ENCODE measurements at places on chromosomes 5 and 9. TPM values are rescaled to one million over a fixed set of nuclear protein-coding genes. Genes with fewer than 3 reads are reported as not detected.

DNA sequence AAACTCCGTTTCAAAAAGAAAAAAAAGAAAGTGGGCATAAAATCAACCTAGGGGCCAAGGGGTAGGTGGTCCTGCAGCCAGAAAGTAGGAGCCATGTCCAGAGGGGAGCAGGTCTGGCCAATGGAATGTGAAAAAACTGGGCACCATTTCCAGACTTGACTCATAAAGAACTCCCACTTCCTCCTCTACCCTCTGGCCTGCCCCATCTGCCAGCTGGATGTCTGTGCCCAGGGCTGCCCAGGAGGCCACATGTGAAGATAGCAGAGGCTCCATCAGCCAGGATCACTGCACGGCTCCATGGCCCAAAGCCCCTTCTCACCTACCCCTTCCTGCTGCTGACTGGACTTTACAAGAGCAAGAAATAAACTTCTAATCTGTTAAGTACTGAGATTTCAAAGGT lies 42.1 kb upstream of the EEIG1 start:
- H3K4me3 ChIP-seq: no peak overlapping the region
- ATAC-seq: no peak
- no peaks in the 10 kb centered on the region for H3K27me3 ChIP-seq
- no peaks in the 10 kb centered on the region for H3K36me3 ChIP-seq
- H3K4me1 ChIP-seq: no peaks in the 10 kb centered on the region
- no peak overlapping the region for H3K27ac ChIP-seq

DNA sequence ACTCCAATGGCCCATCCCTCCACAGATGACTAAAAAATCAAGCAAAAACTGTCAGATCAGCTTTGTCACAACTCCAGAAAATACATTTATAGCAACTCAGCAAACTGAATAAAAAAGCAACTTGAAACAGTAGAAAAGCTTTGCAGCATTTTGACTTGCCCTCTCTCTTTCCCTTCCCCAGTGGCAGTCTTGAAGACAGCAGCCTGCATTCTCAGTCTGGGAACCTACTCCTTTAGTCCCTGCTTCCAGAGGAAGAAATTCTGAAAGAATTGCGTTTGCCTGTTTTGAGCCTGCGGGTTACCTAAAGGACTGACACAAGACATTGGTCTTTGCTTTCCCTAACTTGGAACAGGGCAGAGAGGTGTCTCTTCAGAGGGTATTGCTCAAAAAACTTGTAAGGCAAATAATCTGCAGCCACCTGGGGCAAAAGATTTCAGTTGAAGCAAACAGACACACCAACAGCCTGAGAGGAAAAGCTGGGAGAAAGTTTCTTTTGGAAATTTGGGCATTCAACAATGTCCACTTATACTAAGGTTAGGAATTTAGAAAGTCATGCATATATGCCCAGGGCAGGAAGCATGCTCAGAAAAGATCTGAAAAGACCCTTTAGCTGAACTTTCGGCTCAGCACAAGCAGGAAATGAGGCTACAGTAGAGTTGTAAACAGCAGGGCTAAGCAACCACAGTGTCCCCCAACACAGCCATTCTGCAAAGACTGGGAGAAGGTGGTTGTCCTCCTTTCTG lies 15.2 kb upstream of the SLC35D2 start:
- ATAC-seq: no peak
- H3K27ac ChIP-seq: no peak overlapping the region
- H3K4me3 ChIP-seq: no peak overlapping the region
- H3K36me3 ChIP-seq: no peaks in the 10 kb centered on the region
- no peaks in the 10 kb centered on the region for H3K4me1 ChIP-seq
- H3K27me3 ChIP-seq: no peaks in the 10 kb centered on the region

GRCh38 chr9:942805-943580 lies 33.5 kb upstream of the DMRT3 start:
- no peak overlapping the region for H3K27ac ChIP-seq
- H3K36me3 ChIP-seq: no peaks in the 10 kb centered on the region
- ATAC-seq: no peak
- H3K27me3 ChIP-seq: peaks cover 75% of the 10 kb centered on the region

DNA sequence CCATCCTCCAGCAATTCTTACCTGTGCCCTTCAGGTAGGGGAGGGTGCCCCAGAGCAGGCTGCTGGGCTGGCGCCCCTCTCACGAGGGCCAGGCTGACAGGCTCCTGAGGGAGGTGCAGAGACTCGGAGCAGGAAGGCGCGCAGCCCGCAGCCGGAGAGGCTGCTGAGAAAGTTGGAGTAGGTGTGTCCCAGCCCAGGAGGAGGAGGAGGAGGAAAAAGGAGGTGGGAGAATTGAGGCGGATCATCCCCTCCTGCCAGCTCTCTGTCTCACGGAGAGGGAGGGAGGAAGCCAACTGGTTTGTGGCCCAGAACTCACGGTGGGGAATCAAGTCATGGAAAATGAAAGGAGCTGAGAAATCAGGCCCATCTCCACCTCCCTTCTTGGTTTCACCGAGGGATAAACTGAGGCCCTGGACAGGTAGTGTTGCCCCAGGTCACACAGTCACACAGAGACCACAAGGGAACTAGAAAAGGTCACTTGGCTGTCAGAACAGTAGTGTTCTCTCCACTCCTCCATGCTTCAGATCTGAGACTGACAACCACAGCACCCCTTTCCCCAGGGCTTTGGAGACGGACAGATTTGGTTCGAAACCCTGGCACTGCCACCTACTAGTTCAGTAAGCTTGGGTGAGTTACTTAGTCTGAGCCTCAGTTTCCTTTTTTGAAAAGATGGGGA lies at the start of gene FAT2:
FAT2 (minus strand) TSS at position 188 of the 676 bp plus-strand sequence. CDS start 22,400 bp downstream, outside the sequence.
- H3K4me1 ChIP-seq: no peaks in the 10 kb centered on the region
- no peak within 1 kb of the TSS for H3K27ac ChIP-seq
- no peak within 1 kb of the TSS for H3K4me3 ChIP-seq
- H3K36me3 ChIP-seq: no peaks in the 10 kb centered on the region

GRCh38 chr9:115264313-115264712 lies 146.4 kb upstream of the TNC start:
- H3K27me3 ChIP-seq: no peaks in the 10 kb centered on the region
- no peak overlapping the region for H3K27ac ChIP-seq
- H3K4me3 ChIP-seq: no peak overlapping the region

- no peaks in the 10 kb centered on the region for H3K36me3 ChIP-seq
- peaks cover 4% of the 10 kb centered on the region for H3K27me3 ChIP-seq
- ATAC-seq: no peak
- H3K4me3 ChIP-seq: no peak overlapping the region
Measured at GRCh38 chr5:133864711-133865110, 103.7 kb downstream of the C5orf15 start.

- ATAC-seq: peak; percentile 20
- no peaks in the 10 kb centered on the region for H3K36me3 ChIP-seq
- no peak overlapping the region for H3K27ac ChIP-seq
- H3K27me3 ChIP-seq: no peaks in the 10 kb centered on the region
- no peak overlapping the region for H3K4me3 ChIP-seq
Measured at GRCh38 chr5:149544028-149544420, 7.2 kb downstream of the CSNK1A1 start.

DNA sequence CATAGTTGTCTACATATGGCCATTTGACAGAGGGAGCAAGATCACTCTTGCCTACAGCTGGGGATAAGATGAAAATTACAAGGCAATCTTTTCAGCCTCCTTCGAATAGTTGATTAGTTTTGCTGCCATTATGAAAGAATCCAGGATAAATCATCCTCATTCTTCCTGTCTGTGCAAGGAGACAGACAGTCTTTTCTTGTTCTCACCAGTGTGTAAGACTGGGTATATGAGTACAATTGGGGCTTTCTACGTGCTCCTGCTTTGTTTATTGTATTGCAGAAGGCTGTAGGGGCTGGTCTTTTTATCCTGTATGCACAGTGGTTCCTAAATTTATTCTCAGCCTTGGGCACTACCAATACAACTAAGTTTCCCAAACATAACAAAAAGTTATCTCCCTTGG lies 76.8 kb downstream of the SPEF2 start:
- no peaks in the 10 kb centered on the region for H3K27me3 ChIP-seq
- H3K27ac ChIP-seq: no peak overlapping the region
- peaks cover 13% of the 10 kb centered on the region for H3K36me3 ChIP-seq
- no peak overlapping the region for H3K4me3 ChIP-seq
- ATAC-seq: no peak
- no peaks in the 10 kb centered on the region for H3K4me1 ChIP-seq

DNA sequence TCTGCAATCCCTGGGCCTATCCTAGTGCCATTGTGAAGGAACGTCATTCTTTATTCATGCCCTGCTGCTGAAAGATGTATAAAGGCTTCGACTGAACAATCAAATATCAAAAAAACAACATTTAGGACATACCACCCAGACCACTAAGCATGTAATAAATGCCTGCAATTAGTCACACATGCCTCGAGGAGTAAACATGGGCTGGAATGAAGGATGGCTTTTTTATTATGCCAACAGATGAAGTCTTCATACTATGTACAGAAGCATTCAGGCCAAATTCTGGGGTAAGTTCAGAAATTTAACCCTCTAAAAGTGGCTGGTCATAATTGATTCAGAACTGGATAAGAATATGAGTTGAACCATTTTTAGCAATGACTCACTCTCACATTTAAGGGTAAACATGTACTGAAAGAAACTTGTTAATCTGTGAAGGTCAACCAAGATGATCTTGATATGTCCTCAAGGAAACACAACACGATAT lies 38.1 kb downstream of the FAM240B start:
- H3K27me3 ChIP-seq: no peaks in the 10 kb centered on the region
- no peak overlapping the region for H3K4me3 ChIP-seq
- no peak for ATAC-seq
- peaks cover 2% of the 10 kb centered on the region for H3K4me1 ChIP-seq
- H3K27ac ChIP-seq: no peak overlapping the region
- H3K36me3 ChIP-seq: no peaks in the 10 kb centered on the region

GRCh38 chr9:83327750-83328622 lies 210.2 kb downstream of the FRMD3 start:
- no peak overlapping the region for H3K27ac ChIP-seq

- no peaks in the 10 kb centered on the region for H3K4me1 ChIP-seq
- ATAC-seq: no peak
- no peaks in the 10 kb centered on the region for H3K36me3 ChIP-seq
- no peak overlapping the region for H3K4me3 ChIP-seq
Measured at GRCh38 chr9:115300874-115301273, 182.9 kb upstream of the TNC start.

GRCh38 chr9:127658428-127658827 lies 46.4 kb downstream of the STXBP1 start:
- H3K4me3 ChIP-seq: no peak overlapping the region
- no peaks in the 10 kb centered on the region for H3K27me3 ChIP-seq
- no peak overlapping the region for H3K27ac ChIP-seq
- ATAC-seq: no peak
- H3K4me1 ChIP-seq: no peaks in the 10 kb centered on the region
- H3K36me3 ChIP-seq: peaks cover 81% of the 10 kb centered on the region

- H3K4me1 ChIP-seq: no peaks in the 10 kb centered on the region
- no peaks in the 10 kb centered on the region for H3K36me3 ChIP-seq
- H3K27ac ChIP-seq: no peak overlapping the region
- ATAC-seq: no peak
- no peaks in the 10 kb centered on the region for H3K27me3 ChIP-seq
Measured at GRCh38 chr9:102035929-102036328, 297.5 kb upstream of the GRIN3A start.

DNA sequence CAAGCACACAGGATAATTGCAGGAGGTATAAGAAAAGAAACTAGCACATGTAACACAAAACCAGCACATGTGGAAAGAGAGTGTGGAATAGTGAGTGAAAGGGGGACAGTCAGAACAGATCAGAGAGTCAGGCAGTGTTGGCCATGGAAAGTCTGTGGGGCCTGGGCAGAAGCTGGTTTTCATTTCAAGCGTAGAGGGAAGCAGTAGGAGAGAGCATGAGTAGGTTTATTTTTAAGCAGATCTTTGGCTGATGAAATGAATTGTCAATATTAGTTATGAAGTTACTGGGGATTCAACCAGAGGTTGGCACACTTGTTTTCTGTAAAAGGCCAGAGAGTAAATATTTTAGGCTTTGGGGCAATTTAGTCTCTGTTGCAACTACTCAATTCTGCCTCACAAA lies 283.1 kb downstream of the SMARCA2 start:
- ATAC-seq: no peak
- no peaks in the 10 kb centered on the region for H3K4me1 ChIP-seq
- H3K36me3 ChIP-seq: no peaks in the 10 kb centered on the region
- no peaks in the 10 kb centered on the region for H3K27me3 ChIP-seq
- no peak overlapping the region for H3K27ac ChIP-seq

DNA sequence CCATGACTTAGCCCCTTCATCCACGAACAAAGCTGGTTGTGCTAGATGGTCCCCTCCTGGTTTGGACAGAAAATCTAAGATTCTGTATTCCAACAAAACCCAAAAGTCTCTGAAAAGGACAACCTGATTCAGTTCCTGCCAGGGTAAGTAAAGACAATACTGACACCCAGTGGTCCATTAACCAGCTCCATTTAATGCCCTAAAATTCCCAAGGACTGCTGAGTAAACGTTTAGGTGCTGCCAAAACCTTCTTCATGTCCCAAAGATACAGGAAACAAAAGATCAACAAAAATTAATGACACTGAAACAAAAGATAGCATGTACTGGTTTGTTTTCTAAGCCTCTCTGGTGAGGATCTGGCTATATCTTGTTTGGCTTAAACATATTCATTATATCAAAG lies 25.3 kb upstream of the PPP1R2B start:
- no peaks in the 10 kb centered on the region for H3K27me3 ChIP-seq
- peaks cover 8% of the 10 kb centered on the region for H3K4me1 ChIP-seq

- ATAC-seq: no peak
- no peaks in the 10 kb centered on the region for H3K36me3 ChIP-seq
- H3K4me3 ChIP-seq: no peak overlapping the region
- no peaks in the 10 kb centered on the region for H3K4me1 ChIP-seq
Measured at GRCh38 chr5:122480146-122480545, 168.1 kb downstream of the SNCAIP start.

DNA sequence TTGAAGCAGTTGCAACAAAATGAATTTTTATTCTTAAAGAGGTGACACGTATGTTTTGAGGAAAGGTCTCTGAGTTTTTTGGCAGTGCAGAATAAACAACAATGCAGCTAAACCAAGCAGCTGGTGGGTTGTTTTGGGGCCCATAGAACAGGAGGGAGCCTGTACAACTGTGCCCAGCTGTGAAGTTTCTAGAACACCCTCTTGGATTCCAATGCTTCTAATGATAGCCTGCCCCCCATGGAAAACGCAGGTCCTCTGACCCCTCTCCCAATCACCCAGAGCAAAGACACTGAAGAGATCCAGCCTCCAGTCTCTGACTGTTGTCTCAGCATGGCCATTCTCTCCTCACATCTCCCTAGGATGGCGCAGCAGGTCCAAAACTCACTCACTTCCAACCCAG lies 150.9 kb downstream of the MARCHF11 start:
- no peaks in the 10 kb centered on the region for H3K27me3 ChIP-seq
- no peak overlapping the region for H3K27ac ChIP-seq
- ATAC-seq: peak; percentile 16
- no peaks in the 10 kb centered on the region for H3K36me3 ChIP-seq

GRCh38 chr5:40277161-40277906 lies 402.4 kb upstream of the PTGER4 start:
- H3K27ac ChIP-seq: no peak overlapping the region
- H3K4me3 ChIP-seq: no peak overlapping the region
- no peak for ATAC-seq
- H3K27me3 ChIP-seq: no peaks in the 10 kb centered on the region
- H3K36me3 ChIP-seq: no peaks in the 10 kb centered on the region

- ATAC-seq: no peak
- no peak overlapping the region for H3K27ac ChIP-seq
- H3K27me3 ChIP-seq: peaks cover 60% of the 10 kb centered on the region
- H3K36me3 ChIP-seq: no peaks in the 10 kb centered on the region
- no peak overlapping the region for H3K4me3 ChIP-seq
Measured at GRCh38 chr9:133194597-133194996, 14.5 kb downstream of the OBP2B start.

CDH18 gene
- total RNA-seq: not detected

LCN6 gene
- total RNA-seq: 21.0 TPM

GPRIN1 gene
- 0.16 TPM for total RNA-seq

SV2C gene
- 0.54 TPM for total RNA-seq

SPATA31E1 gene
- not detected for total RNA-seq

LCN15 gene
- total RNA-seq: not detected

CCDC180 gene
- 2.6 TPM for total RNA-seq
